ENCODE measurements at places on chromosomes 4 and X. TPM values are rescaled to one million over a fixed set of nuclear protein-coding genes. Genes with fewer than 3 reads are reported as not detected.

DNA sequence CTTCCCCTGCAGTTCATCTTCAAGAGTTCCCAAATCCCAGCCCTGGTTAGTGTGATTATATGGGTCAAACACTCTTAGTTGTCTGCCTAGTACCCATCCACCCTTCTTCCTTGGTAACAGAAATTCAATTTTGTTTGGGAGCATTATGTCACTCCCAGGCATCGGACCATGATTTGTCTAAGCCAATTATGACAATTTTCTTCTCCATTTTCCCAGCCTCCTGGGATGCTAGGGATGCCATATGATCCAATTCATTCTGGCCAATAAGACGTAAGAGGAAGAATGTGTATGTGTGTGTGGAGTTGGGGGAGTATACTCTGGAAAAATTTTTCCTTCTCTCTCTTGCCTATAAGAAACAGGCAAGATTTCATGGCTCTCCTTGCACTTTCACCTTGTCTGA is 465.9 kb downstream of the MID1IP1 start:
- DNase-seq = no peak
- H3K4me1 ChIP-seq = no peaks in the 10 kb centered on the region
- no peak overlapping the region for H3K4me3 ChIP-seq
- H3K27ac ChIP-seq = no peak overlapping the region
- H3K36me3 ChIP-seq = no peaks in the 10 kb centered on the region

DNA sequence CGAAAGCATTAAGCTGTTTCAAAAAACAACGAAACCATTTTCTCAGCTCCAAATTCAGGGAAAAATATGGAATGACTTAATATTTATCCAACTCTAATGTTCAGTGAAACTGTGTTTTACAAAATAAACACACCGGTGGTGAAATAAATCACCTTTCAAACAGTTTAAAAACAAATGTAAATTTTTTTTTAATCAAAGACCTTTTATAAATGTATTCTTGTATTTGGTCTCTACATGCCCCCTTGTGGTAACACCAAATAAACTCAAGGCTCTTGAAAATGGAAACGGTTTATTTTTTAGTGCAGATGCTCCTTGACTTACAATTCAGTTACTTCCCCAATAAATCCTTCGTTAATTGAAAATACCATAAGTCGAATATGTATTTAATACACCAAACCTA is 45.8 kb upstream of the ITM2A start:
- DNase-seq = peak; percentile 28
- peaks cover 7% of the 10 kb centered on the region for H3K4me1 ChIP-seq
- H3K27me3 ChIP-seq = no peaks in the 10 kb centered on the region
- H3K27ac ChIP-seq = no peak overlapping the region
- H3K4me3 ChIP-seq = peak overlapping the region; percentile 42
- no peaks in the 10 kb centered on the region for H3K36me3 ChIP-seq

GRCh38 chr4:65617416-65617815 is 52.9 kb downstream of the EPHA5 start:
- no peak overlapping the region for H3K4me3 ChIP-seq
- H3K36me3 ChIP-seq = no peaks in the 10 kb centered on the region
- no peaks in the 10 kb centered on the region for H3K4me1 ChIP-seq
- H3K27ac ChIP-seq = no peak overlapping the region
- H3K27me3 ChIP-seq = no peaks in the 10 kb centered on the region

DNA sequence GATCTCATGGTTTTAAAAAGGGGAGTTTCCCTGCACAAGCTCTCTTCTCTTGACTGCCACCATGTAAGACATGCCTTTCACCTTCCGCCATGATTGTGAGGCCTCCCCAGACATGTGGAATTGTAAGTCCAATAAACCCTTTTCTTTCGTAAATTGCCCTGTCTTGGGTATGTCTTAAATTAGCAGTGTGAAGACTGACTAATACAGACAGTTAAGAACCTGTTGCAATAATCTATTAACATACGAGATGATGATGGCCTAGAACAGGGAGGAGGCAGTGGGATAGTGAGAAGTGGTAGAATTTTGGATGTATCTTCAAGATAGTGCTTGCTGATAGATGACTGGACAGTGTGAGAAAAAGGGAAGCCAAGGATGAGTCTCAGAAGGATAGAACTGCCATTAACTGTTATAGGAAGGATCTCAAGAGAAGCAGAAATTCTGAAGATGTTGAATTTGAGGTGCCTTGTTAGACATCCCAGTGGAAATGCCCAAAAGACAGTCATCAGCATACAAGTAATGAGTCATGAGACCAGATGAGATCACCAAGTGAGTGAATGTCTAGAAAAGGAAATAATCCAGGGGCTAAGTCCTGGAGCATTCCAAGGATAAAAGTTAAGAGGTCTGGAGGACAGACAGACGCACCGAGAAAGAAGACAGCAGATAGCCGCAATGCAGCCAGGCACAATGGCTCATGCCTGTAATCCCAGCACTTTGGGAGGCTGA is 38.8 kb upstream of the UGDH start:
- DNase-seq = no peak
- no peaks in the 10 kb centered on the region for H3K4me1 ChIP-seq
- no peak overlapping the region for H3K4me3 ChIP-seq

DNA sequence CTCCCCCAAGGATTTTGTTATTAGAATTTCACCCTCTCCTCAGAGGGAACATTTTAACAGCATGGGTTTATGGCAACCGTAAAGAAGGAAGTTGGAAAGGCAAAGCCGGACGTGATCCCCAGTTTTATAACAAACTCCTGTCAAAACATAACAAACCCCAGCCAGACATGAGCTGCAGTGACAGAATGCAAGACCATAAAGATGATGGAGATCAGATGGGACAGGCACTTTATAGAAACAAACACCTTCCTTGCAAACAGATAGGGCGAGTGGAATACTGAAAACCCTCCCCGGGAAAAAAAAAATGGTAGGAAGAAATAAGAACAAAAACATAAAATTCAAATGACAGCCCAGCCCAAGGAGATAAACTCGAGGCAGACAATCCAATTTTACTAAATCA is 281.4 kb downstream of the LDB2 start:
- no peak overlapping the region for H3K4me3 ChIP-seq
- DNase-seq = no peak
- H3K27ac ChIP-seq = no peak overlapping the region

DNA sequence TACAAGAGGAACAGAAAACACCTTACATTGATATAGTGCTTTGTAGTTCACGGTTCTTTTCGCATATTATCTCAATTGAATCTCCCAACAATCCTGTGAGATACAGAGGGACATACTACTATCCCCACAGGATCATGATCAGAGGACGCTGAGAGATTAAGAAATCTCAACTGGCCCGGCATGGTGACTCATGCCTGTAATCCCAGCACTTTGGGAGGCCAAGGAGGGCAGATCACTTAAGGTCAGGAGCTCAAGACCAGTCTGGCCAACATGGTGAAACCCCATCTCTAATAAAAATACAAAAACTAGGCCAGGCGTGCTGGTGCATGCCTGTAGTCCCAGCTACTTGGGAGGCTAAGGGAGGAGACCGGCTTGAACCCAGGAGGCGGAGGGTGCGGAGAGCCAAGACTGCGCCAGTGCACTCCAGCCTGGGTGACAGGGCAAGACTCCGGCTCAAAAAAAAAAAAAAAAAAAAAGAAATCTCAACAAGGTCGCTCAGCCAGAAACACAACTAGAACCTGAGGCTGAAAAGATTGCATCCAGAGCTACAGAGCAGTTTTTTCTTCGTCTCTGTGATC is 7.4 kb downstream of the APOO start:
- H3K27me3 ChIP-seq = no peaks in the 10 kb centered on the region
- H3K4me3 ChIP-seq = no peak overlapping the region
- no peak overlapping the region for H3K27ac ChIP-seq
- no peaks in the 10 kb centered on the region for H3K36me3 ChIP-seq
- no peak for DNase-seq

- H3K27ac ChIP-seq = peak overlapping the region; percentile 72
- peak overlapping the region; percentile 45 for H3K4me3 ChIP-seq
- peak; percentile 14 for DNase-seq
- no peaks in the 10 kb centered on the region for H3K36me3 ChIP-seq
- peaks cover 28% of the 10 kb centered on the region for H3K4me1 ChIP-seq
Measured at GRCh38 chr4:2393353-2394270, 24.8 kb downstream of the ZFYVE28 start.

DNA sequence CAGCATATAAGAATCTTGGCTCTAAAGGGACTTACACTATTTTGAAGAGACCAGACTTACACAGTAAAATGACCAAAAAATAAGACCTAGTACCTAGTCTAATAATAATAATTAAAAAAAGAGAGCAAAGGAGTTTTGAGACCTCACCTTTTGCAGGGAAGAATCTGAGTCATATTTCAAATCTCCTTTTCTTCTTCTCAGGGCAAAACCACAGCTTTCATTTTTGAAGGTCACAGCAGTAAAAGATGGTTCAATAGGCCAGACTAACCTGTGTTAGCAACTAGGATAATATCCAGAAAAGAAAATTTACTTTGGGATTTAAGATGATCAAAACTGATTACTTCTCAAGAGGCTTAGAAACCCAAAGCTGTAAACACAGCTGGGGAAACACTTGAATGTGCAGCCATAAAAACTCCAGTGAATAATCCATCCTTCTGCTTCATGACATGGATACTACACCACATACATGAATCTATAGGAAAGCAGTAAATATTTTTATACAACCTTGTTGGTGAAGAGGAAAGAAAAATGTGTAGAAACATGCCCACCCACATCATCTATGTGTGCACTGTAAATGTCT is 25.9 kb upstream of the LNX1 start:
- H3K36me3 ChIP-seq = no peaks in the 10 kb centered on the region
- H3K27ac ChIP-seq = no peak overlapping the region
- DNase-seq = no peak
- no peaks in the 10 kb centered on the region for H3K27me3 ChIP-seq
- no peak overlapping the region for H3K4me3 ChIP-seq

SLC26A1 gene
- total RNA-seq = not detected

MEPE gene
- total RNA-seq = not detected

OFD1 gene
- 29.1 TPM for total RNA-seq

AREG gene
- total RNA-seq = 0.38 TPM

All from CD8-positive, alpha-beta memory T cell (primary cell).